ENCODE measurements at places on chromosomes 16 and 17. TPM values are rescaled to one million over a fixed set of nuclear protein-coding genes. Genes with fewer than 3 reads are reported as not detected.
A peak's percentile ranks its signal among the peaks of the same experiment; 100 is the strongest.

DNA sequence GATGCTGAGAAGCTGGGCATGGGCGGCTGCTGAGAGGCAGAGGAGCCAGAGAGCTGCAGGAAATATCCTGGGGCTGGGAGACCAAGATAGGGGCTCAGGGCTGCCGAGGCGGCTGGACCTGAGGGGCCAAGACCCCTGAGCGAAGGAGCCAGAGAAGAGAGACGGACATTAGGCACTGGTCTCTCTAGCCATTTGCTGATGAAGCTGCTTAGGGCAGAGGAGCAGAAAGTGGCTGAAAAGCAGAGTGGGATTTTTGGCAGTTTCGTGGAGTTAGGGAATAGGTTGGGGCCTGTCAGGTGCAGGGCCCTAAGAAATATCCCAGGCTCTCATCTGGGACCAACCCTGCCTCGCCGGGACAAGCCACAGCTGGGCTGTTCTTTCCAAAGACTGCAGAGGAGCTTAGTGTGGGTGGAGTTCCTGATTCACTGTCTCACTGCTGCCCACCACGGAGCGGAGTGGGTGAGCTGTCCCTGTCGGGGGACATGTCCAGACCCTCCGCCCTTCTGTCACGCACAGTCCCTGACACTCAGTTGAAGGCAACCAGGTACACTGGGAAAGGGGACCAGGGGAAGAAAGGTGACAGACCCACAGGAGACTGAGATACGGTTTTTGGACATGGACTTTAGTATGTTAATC lies 11.3 kb upstream of the DNASE1 start:
- no peak for DNase-seq
- no peak overlapping the region for H3K4me3 ChIP-seq
- H3K27ac ChIP-seq: peak overlapping the region; percentile 19
- peaks cover 28% of the 10 kb centered on the region for H3K4me1 ChIP-seq

- no peak for DNase-seq
- H3K27ac ChIP-seq: peak overlapping the region; percentile 43
Measured at GRCh38 chr17:68246271-68247028, 1.4 kb upstream of the AMZ2 start.

DNA sequence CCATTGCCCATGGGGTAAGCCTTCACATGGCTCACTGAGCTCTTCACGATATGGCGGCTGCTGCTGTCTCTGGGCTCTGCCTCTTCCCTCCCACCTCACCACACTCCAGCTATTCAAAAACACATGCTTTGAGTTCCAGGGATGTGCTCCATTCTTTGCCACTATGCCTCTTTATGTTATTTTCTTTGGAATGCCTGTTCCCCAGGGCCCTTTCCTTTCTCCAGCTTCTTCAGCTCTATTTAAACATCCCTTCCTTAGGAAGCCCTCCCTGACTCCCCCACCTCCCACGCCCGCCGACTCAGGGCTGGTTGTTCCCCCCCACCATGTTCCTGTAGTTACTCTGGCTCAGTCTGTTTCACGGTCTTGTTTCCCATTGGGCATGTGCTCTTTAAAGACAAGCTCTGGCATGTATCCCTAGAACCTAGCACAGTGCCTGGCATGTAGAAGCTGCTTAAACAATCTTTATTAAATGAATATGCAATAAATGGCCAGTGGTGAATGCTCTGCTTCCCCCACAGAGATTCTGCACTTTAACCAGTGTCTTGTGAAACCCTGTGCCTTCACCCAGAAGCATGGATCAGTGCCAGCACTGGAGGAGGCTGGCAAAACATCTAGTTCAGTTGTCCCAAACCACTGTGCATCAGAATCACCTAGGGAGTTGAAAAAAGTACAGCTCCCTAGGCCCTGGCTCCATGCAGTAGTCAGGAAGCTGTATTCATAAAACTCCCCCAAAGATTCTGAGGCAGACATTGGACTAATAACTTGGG lies 6.9 kb downstream of the MYCBPAP start:
- peak overlapping the region; percentile 1 for H3K4me3 ChIP-seq
- H3K4me1 ChIP-seq: peaks cover 36% of the 10 kb centered on the region
- no peak for DNase-seq
- no peaks in the 10 kb centered on the region for H3K27me3 ChIP-seq
- H3K27ac ChIP-seq: no peak overlapping the region

DNA sequence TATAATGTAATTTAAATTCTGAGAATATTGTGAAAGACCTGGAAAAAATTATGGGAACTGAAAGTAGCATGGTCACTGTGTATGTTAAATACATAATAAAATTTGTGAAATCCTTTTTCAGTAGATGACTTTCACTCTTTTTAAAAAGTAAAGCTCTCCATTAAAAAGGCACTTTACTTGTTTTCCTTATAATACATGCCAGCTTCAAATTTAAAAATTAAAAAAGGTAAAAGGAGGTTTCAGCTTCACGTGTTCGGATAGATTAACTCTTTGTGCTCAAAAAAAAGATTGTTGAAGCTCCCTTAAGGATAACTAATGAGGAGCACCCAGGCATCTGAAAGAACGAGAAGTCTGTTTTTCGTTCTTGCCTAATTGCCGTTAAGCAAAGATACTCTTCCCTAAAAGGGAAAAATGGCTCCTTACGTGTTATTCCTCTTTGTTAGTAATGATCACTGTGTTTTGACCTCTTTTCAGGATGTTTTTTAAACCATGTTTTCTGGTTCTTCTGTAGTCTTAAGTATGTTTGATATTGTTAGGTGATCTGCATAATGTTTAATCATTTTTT lies 87.8 kb downstream of the TUBD1 start:
- H3K27me3 ChIP-seq: no peaks in the 10 kb centered on the region
- H3K4me1 ChIP-seq: no peaks in the 10 kb centered on the region
- H3K36me3 ChIP-seq: no peaks in the 10 kb centered on the region
- no peak overlapping the region for H3K27ac ChIP-seq
- H3K4me3 ChIP-seq: no peak overlapping the region
- DNase-seq: no peak

DNA sequence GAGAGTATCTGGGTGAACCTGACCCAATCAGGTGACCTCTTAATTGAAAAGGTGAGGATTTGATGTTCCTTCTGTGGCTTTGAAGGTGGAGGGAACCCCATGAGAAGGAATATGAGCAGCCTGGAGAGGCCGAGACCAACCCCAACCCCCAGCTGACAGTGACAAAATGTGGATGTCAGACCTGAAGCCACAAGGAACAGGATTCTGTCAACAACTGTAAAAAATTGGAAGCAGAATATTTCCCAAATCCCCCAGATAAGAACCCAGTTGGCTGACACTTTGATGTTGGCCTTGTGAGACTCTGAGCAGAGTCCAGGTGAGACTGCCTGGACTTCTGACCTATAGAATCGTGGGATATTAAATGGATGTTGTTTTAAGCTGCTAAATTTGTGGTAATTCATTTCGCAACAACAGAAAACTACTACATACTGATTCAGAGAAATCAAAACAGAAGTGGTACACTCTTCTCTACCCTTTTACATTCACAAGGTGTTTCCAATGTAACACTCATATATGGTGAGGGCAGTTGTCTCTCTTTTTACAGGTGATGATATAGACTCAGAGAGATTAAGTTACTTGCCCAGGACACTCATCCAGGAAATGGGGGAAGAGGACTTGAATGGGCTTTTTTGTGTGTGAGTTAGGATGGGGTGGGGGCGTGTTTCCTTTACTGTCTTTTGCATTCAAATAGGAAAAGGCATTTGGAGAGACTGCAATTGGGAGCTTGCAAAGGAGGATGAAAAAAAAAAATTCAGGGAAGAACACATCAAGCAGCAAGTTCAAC lies 29.8 kb upstream of the SALL1 start:
- peak overlapping the region; percentile 20 for H3K4me3 ChIP-seq
- no peaks in the 10 kb centered on the region for H3K36me3 ChIP-seq
- H3K4me1 ChIP-seq: peaks cover 60% of the 10 kb centered on the region
- peak overlapping the region; percentile 10 for H3K27ac ChIP-seq
- no peaks in the 10 kb centered on the region for H3K27me3 ChIP-seq

The CD300H gene
- total RNA-seq: not detected

GRCh38 chr16:24367186-24367710 lies 111.1 kb downstream of the CACNG3 start:
- DNase-seq: no peak
- no peak overlapping the region for H3K27ac ChIP-seq
- H3K4me3 ChIP-seq: no peak overlapping the region
- no peaks in the 10 kb centered on the region for H3K36me3 ChIP-seq

The RAB40B gene
- total RNA-seq: 5.6 TPM

- H3K27me3 ChIP-seq: peaks cover 96% of the 10 kb centered on the region
- H3K4me1 ChIP-seq: peaks cover 50% of the 10 kb centered on the region
- H3K4me3 ChIP-seq: peak overlapping the region; percentile 51
- no peak overlapping the region for H3K27ac ChIP-seq
- DNase-seq: no peak
Measured at GRCh38 chr17:48528153-48528935, 2.5 kb downstream of the HOXB1 start.

DNA sequence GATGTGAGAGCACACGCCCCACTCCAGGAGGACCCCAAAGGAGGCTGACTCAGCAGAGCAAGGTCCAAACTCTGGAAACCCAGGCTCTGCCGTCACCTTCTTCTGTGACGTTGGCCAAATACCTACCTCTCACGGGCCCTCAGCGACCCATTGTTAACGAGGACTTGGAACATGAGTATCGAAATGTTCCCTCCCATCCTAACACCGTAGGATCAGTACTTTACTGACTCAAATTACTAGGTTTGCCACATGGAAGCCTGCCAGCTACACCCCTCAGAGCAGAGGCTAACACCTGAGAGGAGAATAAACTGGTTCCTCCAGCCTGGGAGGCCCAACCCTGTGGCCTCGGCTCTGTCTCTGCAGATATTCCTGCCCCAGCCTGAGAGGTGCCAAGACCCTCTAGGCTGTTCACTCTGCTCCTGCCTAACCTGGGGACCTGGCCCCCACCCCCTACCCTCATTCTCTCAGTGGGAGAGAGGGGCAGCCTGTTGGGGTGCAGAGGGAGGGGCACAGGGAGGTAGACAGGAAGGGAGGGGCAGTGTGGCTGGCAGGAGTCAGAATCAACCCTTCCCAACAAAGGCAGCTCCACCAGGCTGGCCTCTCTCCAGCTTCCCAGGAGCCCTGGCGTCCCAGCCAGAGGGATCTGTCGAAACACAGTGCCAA lies 4.4 kb downstream of the PITPNM3 start:
- H3K27me3 ChIP-seq: peaks cover 42% of the 10 kb centered on the region
- H3K27ac ChIP-seq: no peak overlapping the region
- H3K4me3 ChIP-seq: no peak overlapping the region

DNA sequence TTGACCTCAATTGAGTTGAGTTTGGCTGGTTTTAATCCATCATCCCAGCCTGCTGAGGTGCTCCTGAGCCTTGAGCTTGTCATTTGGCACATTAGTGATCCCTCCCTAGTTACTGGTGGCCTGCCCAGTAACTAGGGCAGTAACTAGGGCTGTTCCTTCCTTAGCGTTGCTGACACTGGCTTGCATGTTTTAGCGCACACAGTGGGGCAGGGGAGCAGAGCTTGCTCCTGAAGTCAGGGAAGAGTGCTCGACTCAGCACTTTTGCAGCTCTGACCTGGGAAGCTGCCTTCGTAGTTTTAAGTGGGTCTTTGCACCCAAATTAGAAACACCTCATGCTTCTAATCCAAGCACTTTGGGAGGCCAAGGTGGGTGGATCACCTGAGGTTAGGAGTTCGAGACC lies 15.7 kb downstream of the CCDC42 start:
- H3K27ac ChIP-seq: no peak overlapping the region
- H3K27me3 ChIP-seq: no peaks in the 10 kb centered on the region
- H3K4me3 ChIP-seq: no peak overlapping the region
- no peaks in the 10 kb centered on the region for H3K36me3 ChIP-seq
- peaks cover 19% of the 10 kb centered on the region for H3K4me1 ChIP-seq

DNA sequence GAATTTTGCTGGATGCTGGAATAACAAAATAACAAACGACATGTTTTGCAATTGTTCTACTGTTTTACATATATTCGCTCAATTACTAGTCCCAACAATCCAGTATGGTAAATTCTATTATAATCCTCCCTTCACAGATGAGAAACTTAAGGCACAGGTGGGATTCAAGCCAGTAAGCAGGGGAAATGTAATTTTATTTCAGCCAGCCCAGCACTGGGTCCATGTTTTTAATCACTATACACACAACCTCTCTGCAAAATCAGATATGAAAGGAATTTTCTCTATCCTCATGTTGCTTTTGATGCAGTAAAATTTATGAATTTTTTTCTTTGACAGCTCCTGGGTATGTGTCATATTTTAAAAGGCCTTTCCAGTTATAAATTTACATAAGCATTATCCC lies 4.4 kb downstream of the KRTAP4-5 start:
- peaks cover 10% of the 10 kb centered on the region for H3K36me3 ChIP-seq
- no peak overlapping the region for H3K4me3 ChIP-seq
- no peak overlapping the region for H3K27ac ChIP-seq
- no peaks in the 10 kb centered on the region for H3K4me1 ChIP-seq
- DNase-seq: no peak

The NUBP2 gene
- 71.0 TPM for total RNA-seq

The MYH1 gene
- not detected for total RNA-seq

GRCh38 chr17:45413498-45413923 lies 19.2 kb downstream of the ARHGAP27 start:
- peaks cover 20% of the 10 kb centered on the region for H3K4me1 ChIP-seq
- no peak overlapping the region for H3K4me3 ChIP-seq
- DNase-seq: no peak
- no peaks in the 10 kb centered on the region for H3K27me3 ChIP-seq
- no peaks in the 10 kb centered on the region for H3K36me3 ChIP-seq
- H3K27ac ChIP-seq: no peak overlapping the region

DNA sequence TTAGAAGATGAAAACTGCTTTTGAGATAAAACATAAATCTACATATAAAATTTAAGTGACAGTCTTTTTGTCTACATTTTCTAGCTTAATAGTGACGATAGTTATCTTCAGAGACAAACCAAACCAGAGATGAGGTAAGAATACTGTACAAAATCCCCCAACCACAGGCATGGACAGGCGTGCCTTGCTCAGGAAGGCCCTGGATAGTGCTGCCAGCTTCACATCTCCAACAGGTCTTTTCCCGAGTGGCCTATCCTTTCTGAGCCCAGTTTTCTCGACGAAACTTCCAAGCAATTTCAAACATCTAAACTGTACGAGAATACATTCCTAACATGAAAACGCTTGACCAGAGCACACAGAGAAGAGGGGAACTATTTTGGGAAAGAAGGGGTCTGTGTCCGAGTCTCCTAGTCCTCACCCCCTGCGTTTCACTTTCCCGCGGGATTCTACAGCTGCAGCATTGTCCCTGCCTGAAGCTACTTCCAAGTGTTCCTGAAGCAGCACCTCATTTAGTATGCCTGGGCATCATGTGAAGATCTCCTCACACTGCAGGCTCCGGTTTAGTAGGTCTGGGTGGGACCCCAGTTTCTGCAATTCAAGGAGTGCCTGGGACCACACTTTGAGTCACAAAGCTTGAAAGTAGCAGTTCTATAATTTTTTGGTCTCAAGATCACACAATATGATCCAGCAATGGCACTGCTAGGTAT lies 37.8 kb downstream of the GNA13 start:
- peak overlapping the region; percentile 81 for H3K27ac ChIP-seq
- peaks cover 40% of the 10 kb centered on the region for H3K4me1 ChIP-seq
- DNase-seq: no peak
- H3K4me3 ChIP-seq: no peak overlapping the region

The SHISA9 gene
- 0.75 TPM for total RNA-seq

- DNase-seq: no peak
- no peaks in the 10 kb centered on the region for H3K27me3 ChIP-seq
- H3K4me3 ChIP-seq: no peak overlapping the region
- no peaks in the 10 kb centered on the region for H3K36me3 ChIP-seq
- H3K4me1 ChIP-seq: no peaks in the 10 kb centered on the region
Measured at GRCh38 chr16:63539276-63539675, 1503.0 kb upstream of the CDH8 start.
